ENCODE measurements at places on chromosomes 16 and 17.

DNA sequence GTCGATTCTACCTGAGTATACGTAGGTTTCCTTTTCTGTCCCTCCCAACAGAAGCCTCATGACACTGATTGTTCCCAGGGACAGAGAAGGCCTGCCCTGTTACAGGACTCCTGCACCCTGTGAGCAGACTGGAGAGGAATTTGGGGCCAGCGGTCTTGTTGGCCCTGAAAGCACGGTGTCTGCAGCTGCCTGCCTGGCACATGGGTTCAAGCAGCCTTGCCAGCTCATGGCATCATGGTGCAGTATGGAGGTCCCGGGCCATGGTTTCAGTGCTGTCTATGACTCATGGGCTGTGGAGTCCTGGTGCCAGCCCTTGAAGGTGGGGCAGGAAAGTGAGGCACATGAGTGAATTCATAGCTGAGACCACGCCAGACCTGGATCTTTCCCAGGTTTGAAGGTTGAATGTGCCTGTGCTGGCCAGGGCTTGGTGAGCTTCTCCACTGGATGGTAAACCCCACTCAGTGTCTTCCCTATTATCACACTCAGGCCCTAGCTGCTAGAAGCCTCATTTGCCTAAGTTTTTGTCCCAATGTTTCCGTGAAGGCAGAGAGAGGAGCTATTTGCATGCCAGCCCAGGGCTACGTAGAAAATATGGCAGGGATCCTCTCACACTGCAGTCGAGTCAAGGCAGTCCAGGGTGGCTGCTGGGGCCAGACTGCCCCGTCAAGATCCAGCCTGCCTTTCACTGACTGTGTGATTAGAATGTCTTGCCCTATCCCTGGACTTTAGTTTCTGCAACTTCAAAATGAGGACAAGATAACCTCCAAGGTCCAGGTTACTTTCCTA is 277.2 kb upstream of the CCL2 start:
- no peak for DNase-seq

DNA sequence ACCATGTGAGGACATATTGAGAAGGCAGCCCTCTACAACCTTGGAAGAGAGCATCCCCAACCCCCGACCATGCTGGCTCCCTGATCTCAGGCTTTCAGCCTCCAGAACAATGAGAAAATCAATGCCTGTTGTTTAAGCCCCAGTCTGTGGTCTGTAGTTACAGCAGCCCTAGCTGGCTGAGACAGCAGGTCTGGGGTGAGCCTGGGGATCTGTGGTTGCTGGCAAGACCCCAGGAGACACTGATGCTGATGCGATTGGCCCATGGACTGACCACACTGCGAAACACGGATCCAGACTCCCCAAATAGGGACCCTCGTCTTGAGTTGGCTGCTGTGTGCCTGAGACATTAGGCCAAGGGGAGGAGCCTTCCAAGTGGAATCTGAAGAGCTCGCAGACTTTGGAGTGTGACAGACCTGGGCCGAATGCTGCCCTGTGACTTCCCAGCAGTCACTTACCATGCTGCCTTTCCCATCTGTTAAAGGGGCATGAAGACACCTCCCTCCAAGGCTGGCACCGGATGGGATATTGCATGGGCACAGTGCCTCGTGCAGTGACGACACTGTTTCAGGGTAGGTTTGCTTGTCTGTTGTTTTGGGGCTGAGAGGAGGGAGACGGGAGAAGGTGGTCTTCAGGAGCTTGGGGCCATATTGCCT is 147.8 kb upstream of the RPL38 start:
- no peak for DNase-seq

- no peak for DNase-seq
These were observed 56.4 kb downstream of the NDEL1 start for GRCh38 chr17:8492121-8492520.

GRCh38 chr16:30121741-30122571 is 1.1 kb downstream of the MAPK3 start:
- no peak for DNase-seq

GRCh38 chr16:89113152-89113547 is 19.5 kb downstream of the ACSF3 start:
- DNase-seq: no peak

DNA sequence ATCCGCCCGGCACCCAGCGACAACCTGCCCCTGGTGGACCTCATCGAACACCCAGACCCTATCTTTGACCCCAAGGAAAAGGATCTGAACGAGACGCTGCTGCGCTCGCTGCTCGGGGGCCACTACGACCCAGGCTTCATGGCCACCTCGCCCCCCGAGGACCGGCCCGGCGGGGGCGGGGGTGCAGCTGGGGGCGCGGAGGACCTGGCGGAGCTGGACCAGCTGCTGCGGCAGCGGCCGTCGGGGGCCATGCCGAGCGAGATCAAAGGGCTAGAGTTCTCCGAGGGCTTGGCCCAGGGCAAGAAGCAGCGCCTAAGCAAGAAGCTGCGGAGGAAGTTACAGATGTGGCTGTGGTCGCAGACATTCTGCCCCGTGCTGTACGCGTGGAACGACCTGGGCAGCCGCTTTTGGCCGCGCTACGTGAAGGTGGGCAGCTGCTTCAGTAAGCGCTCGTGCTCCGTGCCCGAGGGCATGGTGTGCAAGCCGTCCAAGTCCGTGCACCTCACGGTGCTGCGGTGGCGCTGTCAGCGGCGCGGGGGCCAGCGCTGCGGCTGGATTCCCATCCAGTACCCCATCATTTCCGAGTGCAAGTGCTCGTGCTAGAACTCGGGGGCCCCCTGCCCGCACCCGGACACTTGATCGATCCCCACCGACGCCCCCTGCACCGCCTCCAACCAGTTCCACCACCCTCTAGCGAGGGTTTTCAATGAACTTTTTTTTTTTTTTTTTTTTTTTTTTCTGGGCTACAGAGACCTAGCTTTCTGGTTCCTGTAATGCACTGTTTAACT is 1.0 kb downstream of the NOG start:
- DNase-seq: peak; percentile 22

DNA sequence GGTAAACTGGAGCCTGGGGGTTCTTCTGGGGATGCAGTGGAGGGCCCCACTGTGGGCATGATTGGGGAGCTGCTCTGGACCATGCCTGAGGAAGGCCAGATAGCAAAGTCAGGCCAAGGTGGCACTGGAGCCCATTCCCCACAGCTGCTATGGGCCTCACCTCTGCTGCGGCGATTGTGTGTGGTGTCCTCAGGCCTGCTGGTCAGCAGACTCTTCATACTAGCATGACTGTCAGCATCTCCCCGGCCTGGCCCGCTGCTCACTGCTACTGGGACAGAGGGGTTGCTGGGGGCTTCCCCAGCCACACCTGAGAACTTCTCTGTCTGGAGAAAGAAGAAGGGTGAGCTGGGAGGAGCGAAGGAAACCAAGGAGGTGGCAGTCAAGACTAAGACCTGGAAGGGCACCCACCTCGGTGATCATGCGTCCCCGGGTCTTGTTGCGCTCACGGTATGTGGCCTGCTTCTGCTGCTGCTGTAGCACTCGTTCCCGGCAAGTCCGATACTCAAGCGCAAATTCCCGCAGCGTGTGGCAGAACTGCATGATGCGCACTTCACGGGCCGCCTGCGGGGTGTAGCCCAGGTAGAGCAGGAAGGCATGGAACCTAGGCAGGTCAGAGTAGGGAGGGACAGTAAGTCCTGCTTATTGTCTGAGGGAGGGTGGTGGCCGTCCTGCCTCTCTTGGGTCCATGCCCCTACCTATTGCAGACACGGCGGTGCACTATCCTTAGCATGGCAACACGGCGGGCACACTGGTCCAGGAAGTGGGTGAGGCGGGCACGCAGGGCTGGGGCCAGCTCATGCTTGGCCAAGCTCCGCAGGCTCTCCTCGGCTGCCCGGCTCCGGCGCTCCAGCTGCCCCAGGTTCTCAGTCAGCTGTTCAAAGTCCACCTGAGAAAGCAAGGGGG is 3.2 kb downstream of the TMEM208 start:
- no peak for DNase-seq

- peak; percentile 95 for DNase-seq
These were observed 5.3 kb downstream of the RNF166 start for GRCh38 chr16:88700636-88701482.

- no peak for DNase-seq
These were observed 28.9 kb downstream of the ADCY9 start for GRCh38 chr16:4087099-4087885.

DNA sequence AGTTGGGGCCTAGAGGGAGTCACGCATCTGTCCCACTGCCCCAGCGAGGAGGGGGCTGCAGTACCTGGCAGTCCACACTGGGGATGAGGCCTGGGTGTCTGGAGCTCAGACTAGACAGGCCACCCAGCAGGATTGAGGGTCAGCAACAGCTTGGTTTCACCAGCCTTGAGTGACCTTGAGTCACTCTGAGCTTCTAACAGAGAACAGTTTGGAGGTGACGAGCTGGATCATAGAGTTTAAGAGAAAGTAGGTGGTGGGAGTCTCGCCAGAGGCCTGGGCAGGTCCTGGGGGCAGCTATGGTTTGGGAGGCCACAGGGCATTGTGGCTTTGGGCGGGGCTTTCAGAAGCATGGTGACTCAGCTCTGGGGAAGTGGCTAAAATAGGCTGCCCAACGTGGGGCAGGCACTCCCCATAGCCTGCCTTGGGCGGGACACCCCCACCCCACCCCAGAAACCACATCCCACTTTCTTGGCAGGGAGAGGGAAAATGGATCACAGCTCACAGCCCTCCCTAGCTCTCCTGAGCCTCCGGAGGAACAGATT is 20.5 kb downstream of the CDC42EP4 start:
- DNase-seq: no peak

- DNase-seq: no peak
These were observed 211.7 kb downstream of the ZFHX3 start for GRCh38 chr16:72836181-72836580.

GRCh38 chr17:17706140-17707060 is 25.1 kb downstream of the RAI1 start:
- no peak for DNase-seq

DNA sequence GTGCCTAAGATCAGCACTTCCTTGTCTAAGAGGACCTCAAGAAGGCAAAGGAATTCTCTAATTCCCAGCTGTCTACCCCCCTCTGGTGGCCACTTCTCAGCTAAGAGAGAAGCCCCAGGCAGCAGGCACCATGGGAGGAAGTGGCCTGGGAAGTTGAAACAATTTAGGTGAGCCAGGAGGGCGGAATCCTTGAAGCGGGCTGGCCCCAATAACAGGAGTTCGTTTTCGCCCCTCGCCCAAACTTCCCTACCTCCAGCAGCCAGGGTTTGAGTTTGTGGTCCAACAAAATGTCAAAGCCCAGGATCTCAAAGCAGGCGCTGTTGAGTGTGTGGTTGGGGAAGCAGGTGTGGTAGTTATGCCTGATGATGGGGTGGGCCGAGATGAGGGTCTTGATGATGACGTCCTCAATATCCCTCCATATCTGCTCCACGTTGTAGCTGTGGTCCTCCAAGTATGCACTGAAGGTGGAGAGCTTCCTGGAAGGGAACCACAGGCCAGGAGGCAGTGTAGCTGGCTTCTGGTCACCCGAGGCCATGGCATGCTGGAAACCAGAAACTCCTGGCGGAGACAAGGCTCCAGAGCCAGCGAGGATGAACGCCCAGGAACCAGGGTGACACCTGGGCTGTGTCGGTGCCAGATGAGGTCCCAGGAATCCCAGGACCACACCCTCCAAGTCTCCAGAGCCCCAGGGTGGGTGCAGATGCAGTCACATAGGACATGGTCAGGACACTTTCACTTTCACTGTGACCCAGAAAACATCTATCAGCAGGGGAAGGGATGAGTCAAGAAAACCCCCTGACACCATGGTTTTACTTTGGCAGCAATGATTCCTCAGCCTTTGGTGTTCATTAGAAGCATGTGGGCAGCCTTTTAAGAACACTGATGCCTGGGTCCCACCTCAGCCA is 25.6 kb downstream of the TTLL6 start:
- peak; percentile 4 for DNase-seq

- DNase-seq: no peak
These were observed 42.6 kb downstream of the SOCS1 start for GRCh38 chr16:11213373-11213772.

- peak; percentile 98 for DNase-seq
These were observed 190.6 kb downstream of the SEC14L1 start for GRCh38 chr17:77331301-77331864.

DNA sequence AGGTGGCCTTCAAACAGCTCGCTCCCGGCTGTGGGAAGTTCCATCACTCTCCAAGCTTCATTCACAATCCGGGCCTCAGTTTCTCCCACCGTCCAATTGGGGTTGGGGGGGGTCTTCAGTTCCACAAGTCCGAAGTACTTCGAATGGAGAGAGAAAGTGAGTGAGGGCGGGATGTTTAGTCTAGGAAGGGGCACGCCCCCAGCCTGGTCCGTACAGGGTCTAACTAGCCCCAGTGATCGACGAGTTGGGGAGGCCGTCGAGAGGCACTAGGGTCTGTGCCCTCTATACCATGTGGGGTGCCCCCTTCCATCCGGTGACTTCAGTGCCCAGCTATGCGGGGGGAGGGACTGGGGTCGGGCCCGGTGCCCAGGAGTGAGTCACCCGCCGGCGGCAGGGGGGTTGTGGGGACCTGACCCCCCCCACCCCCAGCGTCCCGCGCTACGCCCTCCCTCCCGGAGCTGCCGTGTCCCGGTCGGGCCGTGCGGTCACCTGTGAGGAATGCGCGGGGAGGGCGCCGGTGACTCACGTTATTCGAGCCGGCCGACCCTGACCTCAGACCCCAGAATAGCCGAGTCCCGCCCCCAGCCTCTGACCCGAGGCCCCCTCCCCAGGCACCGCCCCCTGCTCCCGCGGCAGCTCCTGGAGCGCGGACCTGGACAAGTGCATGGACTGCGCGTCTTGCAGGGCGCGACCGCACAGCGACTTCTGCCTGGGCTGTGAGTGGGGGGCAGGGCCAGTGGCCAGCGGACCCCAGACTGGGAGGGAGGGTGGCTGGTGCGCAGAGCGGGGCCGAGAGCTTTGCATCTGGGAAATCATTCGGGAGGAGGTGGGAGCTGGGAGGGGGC is 658 bp downstream of the TNFRSF12A start:
- DNase-seq: peak; percentile 72

- DNase-seq: no peak
These were observed 3.8 kb upstream of the RNF157 start for GRCh38 chr17:76243826-76244679.

GRCh38 chr16:30750876-30751465 is 2.7 kb downstream of the PHKG2 start:
- no peak for DNase-seq

DNA sequence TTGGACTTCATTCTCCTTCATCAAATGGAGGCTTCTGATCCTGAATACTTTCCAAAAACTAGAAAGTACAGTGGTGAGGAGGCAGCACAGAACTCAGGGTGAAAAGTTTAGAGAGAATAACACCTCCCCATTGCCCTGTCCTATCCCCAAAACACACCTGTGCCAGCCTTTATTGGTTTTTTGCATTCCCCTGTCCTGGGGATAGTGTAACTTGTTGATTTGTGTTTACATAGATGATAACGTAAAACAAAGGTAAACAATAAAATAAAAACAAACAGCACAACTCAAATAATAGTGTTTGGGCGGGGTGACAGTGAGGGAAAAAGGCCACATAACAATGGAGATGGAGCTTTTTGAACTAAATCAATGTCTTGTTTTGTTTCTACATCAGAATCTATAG is 1917.7 kb downstream of the TP53TG3F start:
- DNase-seq: no peak

GRCh38 chr16:10239640-10240039 is 57.4 kb upstream of the GRIN2A start:
- DNase-seq: no peak

DNA sequence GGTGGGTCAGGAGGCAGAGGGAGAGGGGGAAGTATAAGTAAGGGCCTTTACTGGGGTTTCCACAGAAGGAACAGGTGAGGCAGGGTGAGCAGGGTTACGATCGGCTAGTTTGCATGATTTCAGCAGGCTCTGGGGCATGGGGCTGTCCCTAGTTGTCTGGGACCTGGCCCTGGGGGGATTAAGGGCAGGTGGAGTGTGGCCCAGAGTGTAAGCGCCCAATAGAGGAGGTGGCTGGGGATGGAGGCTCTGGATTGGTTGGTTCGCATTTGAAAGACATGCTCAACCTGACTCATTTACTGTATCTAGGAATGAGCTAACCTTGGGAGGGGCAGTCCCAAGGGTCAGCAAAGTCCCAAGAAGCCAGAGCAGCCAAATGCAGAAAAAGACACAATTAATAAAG is 230.3 kb downstream of the MAP2K4 start:
- no peak for DNase-seq

All from activated CD4-positive, alpha-beta T cell treated with anti-CD3 and anti-CD28 coated beads, Interleukin-2, amount 50 U/mL, for 1 hour (primary cell).